ENCODE measurements at places on chromosomes 6 and 20.
A peak's percentile ranks its signal among the peaks of the same experiment; 100 is the strongest.

DNA sequence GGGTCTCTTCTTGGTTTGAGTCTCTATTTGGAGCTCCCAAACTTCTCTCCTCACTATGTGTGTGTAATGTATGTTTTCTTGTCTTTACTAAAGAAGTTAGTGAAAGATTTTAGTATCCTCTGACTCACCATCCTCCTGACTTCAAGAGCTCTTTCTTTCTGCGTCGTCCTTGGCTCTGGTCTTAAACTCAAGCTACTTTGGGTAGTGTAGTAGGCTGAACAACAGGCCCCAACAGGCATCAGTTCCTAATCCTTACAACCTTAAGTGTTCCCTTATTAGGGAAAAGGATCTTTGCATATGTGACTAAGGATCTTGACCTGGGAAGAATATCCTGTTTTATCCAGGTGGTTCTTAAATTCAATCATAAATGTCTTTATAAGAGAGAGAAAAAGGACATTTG is 810.2 kb downstream of the MAFB start:
- no peak for DNase-seq

DNA sequence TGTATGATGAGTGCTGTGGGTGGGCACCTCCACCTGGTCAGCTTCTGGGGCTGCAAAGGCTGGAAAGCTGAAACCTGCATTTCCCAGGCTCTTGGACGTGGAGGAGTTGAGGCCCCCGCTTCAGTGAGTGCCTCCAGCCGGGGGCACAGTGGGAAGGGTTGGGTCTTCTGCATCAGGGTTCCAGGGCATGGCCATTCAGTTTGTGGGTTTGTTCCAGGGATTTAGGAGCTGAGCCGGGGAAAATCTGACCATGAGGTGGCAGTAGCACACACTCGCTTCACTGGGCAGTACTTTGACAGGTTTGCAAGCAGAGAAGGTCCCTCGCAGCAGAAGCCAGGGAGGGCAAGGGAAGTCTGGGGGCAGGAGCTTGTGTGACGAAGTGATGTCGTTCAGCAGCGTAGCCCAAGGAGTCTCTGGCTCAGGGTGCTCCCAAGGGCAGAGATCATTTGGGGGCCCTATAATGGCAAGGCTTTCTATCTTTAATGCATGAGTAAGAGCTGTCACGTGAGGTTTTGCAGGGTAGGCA is 69.5 kb upstream of the SULF2 start:
- peak; percentile 9 for DNase-seq

DNA sequence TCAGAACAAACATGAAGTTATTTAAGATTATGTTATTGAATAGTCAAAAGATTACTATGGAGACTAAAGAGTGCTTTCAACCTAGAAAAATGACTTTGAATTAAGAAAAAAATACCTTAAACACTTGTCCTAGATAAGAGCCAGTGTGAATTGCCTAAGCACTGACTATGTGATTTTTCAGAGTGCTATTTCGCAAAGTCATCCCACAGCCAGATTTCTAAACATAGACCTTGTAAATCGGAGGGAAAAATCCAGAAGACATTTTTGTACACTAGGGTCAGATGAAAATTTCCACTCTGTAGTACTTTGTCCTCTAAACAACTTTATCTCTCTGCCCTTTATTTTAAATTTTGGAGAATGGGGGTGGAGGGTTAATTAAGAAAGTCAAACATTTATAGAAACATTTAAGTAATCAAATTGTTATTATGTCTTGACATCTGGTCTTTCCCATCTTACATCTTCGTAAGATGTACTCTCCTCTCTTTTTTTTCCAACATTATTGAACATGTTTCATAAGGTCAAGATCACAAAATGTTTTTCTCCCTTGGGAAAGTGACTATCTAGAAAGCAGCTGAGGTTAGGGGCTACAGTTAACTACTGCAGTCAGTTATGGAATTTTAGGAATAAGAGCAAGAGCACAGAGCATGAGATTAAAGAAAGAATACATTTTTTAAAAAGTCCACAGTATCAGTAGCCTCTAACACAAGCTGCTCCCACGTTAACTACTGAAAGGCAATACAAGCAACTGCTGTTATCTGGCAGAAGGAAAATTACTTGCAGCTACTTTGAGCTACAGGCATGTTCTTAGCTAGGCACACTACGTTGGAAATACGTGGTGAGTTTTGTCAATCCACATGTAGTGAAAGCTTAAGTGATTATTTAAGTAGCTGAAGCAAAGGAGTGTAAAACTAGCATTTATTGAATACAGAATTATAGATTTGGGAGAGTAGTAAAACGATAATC is 648.5 kb downstream of the HTR1B start:
- DNase-seq: no peak

DNA sequence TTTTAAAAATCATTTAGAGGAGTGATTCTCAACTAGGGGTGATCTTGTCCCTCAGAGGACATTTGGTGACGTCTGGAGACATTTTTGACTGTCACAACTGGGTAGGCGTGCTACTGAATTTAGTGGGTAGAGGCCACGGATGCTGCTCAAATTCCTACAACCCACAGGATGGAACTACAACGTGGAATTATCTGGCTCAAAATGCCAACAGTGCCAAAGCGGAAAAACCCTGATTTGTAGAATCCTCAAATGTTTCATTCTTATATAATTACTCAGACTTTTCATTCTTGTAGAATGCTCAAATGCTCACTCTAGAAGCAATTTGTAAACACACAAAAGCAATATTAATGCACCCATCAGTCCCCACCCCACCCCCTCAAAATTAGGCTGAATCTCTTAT is 229.8 kb downstream of the ZMYND8 start:
- DNase-seq: peak; percentile 30

- DNase-seq: no peak
Measured at GRCh38 chr6:43903739-43904290, 133.8 kb downstream of the VEGFA start.

GRCh38 chr6:20658053-20658452 is 123.8 kb downstream of the CDKAL1 start:
- DNase-seq: no peak

GRCh38 chr6:47483853-47484546 is 6.4 kb downstream of the CD2AP start:
- peak; percentile 79 for DNase-seq

- no peak for DNase-seq
Measured at GRCh38 chr20:6673071-6673470, 94.4 kb upstream of the BMP2 start.

DNA sequence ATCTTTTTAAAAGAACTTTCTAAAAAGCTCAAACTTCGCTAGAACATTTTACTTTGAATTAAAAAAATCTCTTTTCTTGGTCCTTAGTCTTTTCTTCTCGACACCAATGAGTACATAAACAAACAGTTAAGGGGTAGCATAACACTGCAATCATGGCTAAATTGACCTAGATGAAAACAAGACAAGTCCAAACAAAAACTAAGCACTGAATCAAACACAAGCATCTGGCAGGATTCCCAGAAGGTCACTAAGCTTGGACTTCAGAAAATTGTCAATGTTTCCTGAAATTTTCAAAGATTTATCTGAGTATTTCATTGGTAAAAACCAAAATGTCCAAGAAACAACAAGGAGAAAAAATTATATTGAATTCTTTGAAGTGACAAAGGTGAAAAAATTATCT is 5.0 kb downstream of the COL21A1 start:
- DNase-seq: no peak

GRCh38 chr6:158369241-158369640 is 57.0 kb downstream of the TULP4 start:
- DNase-seq: peak; percentile 36

DNA sequence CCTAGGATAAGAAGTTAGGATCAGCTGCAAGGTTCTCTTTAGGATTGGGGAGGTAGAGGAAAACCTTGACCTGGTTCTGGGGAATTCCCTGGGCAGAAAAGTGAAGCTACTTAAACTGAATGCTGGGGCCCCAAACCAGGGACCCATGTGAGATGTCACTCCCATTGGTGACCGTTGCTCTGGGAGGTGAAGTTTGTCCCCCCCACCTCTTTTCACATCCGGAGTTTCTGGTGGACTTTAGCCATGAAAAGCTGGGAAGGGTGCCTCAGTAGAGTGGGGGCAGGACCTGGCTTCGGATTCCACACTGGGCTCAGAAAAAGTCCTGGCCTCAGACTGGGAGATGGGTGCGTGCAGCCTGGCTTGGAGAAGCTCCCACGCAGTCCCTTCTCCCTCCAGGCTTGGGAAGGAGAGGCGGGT is 13.2 kb downstream of the TJAP1 start:
- DNase-seq: no peak

- no peak for DNase-seq
Measured at GRCh38 chr20:35192118-35192872, 20.4 kb downstream of the PROCR start.

DNA sequence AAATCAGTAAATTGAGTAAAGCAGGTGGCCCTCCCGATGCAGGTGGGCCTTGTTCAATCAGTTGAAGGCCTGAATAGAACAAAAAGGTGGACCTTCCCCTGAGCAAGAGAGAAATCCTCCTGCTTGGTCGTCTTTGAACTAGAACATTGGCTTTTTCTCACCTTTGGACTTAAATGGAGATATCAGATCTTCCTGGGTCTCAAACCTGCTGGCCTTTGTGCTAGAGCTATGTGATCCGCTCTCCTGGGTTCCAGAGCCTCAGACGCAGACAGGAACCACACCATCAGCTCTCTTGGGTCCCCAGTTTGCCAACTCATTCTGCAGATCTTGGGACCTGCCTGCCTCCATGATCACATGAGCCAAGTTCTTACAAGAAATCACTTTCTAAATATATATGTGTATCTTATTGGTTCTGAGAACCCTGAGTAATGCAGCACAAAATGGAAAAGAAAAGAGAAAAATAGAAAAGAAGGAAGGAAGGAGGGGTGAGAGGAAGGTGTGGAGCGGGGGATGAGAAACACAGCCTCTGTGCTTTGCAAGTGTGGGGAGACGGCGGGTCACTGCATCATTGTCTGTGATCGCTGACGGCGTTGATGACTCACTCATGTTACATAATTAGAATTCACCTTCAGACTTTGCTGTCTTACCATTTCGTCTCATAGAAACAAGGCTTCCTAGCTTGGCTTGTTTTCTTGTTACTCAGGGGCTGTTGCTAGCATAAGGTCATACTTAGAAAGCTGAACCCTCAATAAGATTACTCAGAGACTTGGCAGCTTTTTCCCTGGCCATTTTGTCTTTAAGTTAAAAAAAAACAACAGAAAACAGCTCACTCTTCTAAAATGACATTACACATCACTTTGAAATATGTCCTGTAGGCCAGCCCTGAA is 85.7 kb upstream of the NEDD9 start:
- peak; percentile 99 for DNase-seq

GRCh38 chr6:151207674-151208073 is 32.1 kb upstream of the AKAP12 start:
- DNase-seq: no peak

DNA sequence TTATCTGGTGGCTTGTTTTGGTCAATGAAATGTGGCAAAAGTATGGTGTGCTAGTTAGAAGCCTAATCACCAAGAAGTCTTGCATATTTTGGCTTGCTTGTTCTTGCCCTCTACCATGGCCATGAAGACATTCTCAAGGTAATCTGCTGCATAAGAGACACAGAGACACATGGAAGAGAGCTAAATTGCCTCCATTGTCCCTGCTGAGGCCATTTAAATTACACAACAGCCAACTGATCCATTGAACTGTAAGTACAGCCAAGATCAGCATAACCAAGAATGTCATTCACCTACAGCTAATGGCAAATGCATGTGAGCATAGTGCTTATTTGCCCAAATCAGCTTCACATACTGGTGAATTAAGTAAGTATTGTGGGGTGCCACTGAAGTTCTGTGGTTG is 603.8 kb downstream of the FRK start:
- no peak for DNase-seq

DNA sequence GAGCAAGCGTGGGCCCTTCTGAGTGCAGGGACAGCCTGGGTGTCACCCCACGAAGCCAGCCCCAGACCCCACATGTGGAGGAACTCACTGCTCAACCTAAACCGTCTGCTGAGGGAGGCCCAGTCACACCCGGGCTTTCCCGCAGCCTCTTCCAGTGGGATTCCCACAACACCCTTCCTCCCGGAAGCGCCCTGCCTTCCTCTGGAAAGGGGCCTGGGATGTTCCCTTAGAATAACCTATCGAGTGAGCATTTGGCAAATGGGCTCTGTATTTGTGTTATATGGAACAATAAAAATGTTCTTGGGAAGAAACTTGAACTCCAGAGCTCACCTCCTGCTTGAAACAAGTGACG is 100.0 kb upstream of the DUSP22 start:
- no peak for DNase-seq

DNA sequence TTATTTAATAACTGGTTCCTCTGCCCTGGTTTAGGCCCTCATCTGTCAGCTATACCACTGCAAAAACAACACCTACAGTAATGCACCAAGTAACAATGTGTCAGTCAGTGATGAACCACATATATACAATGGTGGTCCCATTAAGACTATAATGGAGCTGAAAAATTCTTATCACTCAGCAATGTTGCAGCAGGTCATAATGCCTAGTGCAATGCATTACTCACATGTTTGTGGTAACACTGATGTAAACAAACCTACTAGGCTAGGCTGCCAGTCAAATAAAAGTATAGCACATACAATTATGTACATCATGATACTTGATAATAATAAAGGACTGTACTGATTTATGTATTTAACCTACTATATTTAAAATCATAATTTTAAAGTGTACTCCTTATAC is 31.3 kb downstream of the RARS2 start:
- DNase-seq: no peak

DNA sequence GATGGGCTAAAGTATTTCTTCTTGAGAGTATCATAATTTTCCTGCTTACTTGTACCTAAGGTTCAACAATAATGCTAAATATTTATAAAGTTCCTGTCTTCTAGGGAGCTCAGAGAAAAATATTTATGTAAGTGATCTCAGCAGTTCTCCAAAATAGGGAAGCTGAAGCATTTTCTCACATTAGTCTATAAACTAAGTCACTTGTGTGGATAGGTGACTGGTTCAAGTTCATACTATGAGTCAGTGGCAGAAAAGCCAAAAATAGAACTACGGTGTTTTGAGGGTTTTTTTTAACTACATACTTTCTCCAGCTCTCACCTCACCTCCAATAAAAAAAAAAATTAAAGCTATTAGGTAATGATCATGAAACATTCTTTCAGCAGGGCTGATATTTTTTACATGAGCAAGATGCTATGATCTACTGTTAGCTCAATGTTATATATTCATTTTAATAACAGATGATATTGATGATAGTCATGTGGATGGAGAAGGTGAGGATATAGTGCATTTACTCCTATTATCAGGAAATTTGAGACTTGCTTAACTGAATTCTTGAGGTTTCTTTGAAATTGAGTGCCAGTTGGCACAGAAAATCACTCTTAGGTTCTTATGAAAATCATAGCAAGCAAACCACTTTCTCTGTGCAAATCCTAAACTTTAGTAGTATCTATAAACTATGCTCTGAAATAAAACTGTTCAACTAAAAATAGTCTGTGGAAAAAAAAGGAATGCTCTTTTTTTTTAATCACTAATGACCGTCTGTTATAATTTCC is 4.1 kb upstream of the MOXD1 start:
- DNase-seq: peak; percentile 64

- DNase-seq: no peak
Measured at GRCh38 chr6:1971612-1972011, 273.8 kb downstream of the GMDS start.

- DNase-seq: peak; percentile 81
Measured at GRCh38 chr20:53582574-53583351, 10.9 kb downstream of the ZNF217 start.

All from kidney glomerular epithelial cell (primary cell).